ENCODE measurements at places on chromosomes 16 and 17. TPM values are rescaled to one million over a fixed set of nuclear protein-coding genes. Genes with fewer than 3 reads are reported as not detected.

DNA sequence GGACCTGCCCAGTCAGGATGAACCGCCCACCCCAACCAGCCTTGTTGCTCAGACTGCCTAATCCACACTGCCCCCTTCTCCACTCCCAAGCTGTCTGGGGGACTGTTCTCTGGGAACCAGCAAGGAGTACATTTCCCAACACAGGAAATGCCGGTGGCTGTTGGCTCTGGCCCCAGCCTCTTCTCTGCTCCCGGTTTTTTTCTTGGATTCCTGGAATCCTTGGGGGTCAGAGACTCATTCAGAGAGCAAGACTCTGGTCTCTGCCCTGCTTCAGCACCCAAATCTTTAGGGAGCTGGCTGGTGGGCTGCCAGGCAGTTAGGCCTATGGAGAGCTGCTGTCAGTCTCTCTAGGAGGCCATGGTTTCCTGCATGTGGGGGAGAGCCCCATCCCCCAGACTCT, 10.8 kb upstream of the MTMR4 start:
- no peaks in the 10 kb centered on the region for H3K4me1 ChIP-seq
- no peaks in the 10 kb centered on the region for H3K36me3 ChIP-seq
- no peak overlapping the region for H3K4me3 ChIP-seq
- no peaks in the 10 kb centered on the region for H3K27me3 ChIP-seq
- no peak for DNase-seq

DNA sequence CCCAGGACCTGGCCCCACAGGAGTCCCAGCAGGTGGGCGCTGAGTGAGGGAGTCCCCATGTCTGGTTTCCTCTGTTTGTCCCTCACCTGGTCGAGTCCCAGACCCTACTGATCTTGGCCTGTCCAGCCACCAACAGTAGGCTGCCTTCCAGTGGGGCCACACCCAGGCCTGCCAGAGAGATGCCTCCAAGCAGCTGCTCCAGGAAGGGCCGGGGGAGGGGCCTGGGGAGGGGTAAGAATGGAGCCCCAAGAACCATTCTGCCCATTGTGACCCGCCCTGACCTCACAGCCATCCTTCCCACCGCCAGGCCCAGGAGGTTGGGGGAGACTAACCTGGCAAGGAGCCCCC, 736 bp downstream of the SPATA20 start:
- H3K4me3 ChIP-seq = no peak overlapping the region
- peak; percentile 39 for DNase-seq
- no peaks in the 10 kb centered on the region for H3K27me3 ChIP-seq
- no peak overlapping the region for H3K27ac ChIP-seq
- peaks cover 42% of the 10 kb centered on the region for H3K36me3 ChIP-seq

DNA sequence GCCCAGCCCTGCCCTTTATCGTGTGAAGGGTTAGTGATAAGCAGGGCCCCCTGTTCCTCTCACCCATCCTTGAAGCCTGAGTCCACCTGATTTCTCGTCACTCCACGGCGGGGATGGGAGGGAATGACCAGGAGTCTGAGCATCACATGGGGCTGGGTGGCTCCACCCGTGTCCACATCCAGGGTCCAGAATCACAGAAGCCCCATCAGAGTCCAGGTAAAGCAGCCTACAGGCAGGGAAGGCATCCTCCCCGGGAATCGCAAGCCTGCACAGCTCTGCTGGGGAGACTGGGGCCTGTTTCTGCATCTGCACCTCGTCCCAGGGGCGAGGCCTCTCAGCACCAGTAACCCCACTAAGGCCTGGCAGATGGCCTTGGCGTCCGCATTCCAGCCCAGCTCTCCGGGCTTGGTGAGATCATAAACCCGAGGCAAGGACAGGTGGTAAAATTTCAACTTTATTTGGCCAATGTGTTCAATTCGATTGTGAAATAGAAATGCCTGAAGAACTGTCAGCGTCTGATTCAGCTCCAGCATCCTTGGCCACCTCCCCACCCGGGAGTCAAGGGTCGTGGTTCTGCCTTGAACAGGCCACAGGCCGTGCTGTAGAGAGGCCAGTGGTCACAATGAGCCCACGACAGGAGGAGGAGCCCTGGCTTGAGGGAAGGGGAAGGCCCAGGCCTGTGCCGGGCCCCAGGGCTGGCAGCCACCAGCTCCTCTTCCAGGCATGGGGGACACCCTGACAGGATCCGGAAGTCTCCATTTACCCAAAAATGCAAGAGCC, 8.1 kb upstream of the PPP1R27 start:
- H3K36me3 ChIP-seq = peaks cover 23% of the 10 kb centered on the region
- H3K4me3 ChIP-seq = no peak overlapping the region
- no peaks in the 10 kb centered on the region for H3K4me1 ChIP-seq
- H3K27ac ChIP-seq = no peak overlapping the region
- H3K27me3 ChIP-seq = no peaks in the 10 kb centered on the region

DNA sequence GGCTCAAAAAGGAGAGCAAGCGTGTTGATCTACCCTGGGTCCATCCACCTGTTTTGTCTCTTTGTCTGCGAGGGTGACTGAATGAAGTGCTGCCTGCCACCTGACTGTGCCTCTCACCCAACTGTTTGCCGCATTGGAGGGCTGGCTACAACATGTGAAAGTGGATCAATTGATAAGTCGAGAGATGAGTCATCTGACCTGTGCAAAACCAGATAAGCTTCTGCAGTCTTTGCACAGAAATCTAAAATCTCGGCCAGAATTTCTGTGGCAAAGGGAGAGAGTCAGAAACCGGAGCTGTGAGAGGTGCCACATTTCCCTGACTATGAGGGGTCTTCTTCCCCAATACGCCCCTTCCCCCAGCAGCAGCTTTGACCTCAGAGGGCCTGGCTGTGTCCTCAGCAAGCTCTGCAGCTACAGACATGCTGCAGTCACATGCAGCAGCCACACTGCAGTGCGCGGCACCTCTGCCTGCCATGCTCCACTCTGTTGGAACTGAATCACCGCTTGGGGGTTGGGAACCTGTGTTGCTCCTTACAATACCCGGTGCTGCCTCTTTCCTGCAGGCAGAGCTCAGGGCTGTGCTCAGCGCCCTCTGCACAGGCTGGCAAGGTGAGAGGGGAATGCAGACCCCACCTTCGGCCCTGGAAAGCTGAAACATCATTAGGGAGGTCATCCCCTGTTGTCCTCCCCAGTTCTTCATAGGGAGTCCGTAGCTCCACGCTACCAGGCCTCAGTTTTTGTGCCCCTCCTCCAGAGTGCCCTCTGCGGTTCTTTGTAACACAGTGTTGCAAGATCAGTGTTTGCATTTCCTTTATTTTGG, 16.2 kb upstream of the HAS3 start:
- no peaks in the 10 kb centered on the region for H3K27me3 ChIP-seq
- H3K36me3 ChIP-seq = peaks cover 2% of the 10 kb centered on the region
- H3K4me3 ChIP-seq = no peak overlapping the region
- peak; percentile 68 for DNase-seq
- H3K27ac ChIP-seq = no peak overlapping the region

GRCh38 chr16:30395155-30395991, at the start of gene ZNF48:
Gene ZNF48, plus strand, starts transcription at chr16:30395420. Its CDS starts 375 bp downstream, at chr16:30395795.
- peak; percentile 94 for DNase-seq
- peak within 1 kb of the TSS; percentile 86 for H3K27ac ChIP-seq
- H3K4me1 ChIP-seq = no peaks in the 10 kb centered on the region

The LYRM1 gene
- polyA plus RNA-seq = 53.0 TPM

The CD300LB gene
- 0.13 TPM for polyA plus RNA-seq

The SETD1A gene
- 10.3 TPM for polyA plus RNA-seq

The CNGB1 gene
- polyA plus RNA-seq = not detected
